ENCODE measurements at places on chromosomes 11 and 22.
A peak's percentile ranks its signal among the peaks of the same experiment; 100 is the strongest.

DNA sequence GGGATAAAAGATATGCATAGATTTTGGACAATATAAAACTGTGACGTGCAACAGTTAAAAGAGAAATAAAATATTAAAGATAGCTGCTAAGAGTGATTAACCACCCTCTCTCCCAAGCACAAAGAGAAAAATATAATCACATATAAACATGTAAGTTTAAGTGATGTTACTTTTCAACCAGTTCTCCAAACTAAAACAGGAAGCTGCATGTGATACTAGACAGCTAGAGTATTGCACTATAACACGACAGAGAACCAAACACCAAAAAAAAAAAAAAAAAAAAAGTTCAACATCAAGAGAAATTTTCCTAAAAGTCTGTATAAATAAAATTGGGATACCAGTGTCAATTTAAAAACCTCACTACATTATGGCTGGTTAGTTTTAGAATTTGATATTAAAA, 79.1 kb downstream of the PICALM start:
- no peak for DNase-seq

- DNase-seq = no peak
These were observed 24.2 kb upstream of the PPARA start for GRCh38 chr22:46125816-46126765.

- no peak for DNase-seq
These were observed 13.8 kb upstream of the PAMR1 start for GRCh38 chr11:35539256-35539655.

GRCh38 chr22:36052505-36052941, 23.9 kb upstream of the RBFOX2 start:
- no peak for DNase-seq

GRCh38 chr11:92397221-92397755, 172.7 kb downstream of the FAT3 start:
- DNase-seq = no peak

DNA sequence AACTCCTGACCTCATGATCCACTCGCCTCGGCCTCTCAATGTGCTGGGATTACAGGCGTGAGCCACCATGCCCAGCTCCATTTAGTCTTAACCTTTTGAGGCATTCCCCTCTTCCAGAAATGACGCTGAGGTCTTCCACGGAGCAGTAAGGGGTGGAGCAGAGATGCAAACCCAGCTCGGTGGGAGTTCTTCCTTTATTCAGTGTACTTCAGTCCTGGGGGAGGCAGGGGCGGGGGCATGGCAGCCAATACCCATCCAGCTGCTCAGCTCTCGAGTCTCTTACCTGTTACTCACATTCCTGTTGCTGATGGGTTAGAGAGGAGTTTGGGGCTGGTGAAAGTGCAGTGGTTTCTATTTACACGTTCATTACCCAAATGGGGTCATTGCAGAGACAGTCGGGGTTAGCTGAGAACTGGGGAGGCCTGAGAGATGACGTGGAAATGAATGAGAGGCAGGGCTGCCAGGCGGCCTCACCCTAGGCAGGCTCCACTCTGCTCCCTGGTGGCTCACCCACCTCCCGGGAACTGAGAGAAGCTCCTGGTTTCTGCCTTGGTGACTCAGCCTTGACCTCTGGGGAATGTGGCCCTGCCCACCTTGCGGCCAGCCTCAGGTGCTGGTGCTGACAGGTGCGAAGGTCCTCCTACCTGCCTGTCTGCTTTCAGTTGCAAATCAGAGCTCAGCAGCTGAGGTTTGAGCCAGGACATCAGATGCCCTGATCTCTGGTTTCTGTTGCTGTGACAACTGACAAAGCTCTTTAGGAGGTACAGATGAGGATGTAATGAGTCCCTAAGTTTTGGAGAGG, 13.4 kb upstream of the ST14 start:
- DNase-seq = no peak

DNA sequence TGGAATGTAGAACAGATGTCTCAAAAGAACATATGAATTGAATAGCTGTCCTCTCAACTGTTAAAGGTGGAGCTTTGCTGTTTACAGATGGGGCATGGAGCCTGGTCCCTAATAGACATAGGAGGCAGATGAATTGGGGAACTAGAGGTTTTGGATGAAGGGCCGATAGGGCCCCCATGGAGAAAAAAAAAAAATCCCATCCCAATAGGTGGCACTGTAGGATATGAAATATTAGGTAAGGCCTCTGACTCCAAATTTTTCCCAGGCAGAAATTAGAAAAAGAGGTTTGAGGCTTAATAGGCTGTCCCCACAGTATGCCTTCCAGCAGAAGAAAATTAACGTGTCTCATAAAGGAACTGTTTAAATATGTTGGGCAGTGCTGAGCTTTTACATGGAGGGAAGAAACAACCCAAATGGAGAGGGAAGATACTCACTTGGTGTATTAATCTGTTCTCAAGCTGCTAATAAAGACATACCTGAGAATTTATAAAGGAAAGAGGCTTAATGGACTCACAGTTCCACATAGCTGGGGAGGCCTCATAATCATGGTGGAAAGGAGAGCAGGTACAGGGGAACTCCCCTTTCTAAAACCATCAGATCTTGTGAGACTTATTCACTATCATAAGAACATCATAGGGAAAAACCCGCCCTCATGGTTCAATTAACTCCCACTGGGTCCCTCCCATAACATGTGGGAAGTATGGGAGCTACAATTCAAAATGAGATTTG, 30.1 kb upstream of the TMEM45B start:
- no peak for DNase-seq

GRCh38 chr11:130103296-130103814, 33.7 kb downstream of the APLP2 start:
- no peak for DNase-seq

DNA sequence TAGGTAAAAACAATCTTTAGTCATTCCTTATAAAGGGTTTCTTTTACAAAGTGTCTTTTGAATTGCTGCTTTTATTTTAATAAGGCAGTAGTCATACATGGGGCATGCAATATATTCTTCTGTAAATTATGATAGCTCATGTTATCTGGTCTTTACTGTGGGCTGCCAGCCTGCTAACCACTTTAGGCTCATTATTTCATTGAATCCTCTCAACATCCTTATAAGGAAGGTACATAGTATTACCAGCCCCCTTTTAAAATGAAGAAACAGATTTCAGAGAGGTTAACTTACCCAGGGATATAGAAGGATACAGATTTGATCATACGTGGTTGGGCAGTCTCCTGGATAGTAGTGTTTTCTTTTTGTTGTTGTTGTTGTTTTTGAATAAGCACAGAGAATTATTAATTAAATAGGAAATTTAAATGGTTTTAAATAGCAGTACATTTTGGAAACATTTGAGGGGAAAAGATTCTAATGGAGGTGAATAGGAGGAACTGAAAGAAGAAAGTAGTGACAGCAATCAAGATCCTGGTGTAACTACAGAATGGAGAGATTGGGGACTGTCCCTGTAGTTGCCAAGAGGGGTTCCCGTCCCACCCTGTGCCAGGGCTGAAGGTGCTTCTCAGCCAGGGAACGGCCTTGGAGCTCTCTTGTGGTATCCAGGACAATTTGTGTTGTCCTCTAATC, 21.0 kb downstream of the SPECC1L start:
- DNase-seq = no peak

DNA sequence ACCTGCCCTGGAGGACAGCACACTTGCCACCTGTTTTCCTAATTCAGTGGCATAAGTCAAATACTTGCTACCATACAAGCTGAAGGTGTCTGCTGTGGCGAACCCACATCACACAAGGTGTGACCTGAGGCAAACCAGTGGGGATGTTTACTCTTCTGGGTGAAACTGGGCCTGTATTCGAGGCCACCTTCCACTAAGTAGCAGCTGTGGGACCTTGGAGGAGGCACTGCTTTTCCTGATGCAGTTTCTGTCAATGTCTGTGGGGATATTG, 927.4 kb downstream of the BRD1 start:
- DNase-seq = no peak

GRCh38 chr11:64656862-64657261, 65.8 kb downstream of the SLC22A12 start:
- no peak for DNase-seq

GRCh38 chr22:42964994-42965699, 49.8 kb downstream of the PACSIN2 start:
- DNase-seq = no peak

GRCh38 chr11:121250843-121251242, 41.7 kb upstream of the SC5D start:
- no peak for DNase-seq

GRCh38 chr11:116928102-116928777, 90.8 kb upstream of the APOA1 start:
- DNase-seq = no peak

DNA sequence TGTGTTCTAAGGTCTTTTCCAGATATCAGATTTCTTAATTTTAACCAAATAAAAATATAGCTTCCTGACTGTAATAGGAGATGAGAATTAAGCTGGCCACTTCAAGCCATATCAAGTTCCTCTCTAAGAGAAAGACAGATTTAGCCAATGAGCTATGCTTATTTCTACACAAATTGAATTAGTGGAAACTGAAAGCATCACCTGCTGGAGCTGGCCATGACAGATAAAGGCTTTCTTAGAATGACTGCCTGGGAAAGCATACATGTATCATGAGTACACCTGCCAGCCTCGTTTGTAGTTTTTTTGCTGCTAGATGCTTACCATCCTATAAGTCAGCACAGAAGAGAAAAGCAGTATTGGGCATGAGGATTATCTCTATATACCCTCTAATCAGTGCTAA, 53.5 kb upstream of the DBX1 start:
- no peak for DNase-seq

- no peak for DNase-seq
These were observed 310.2 kb upstream of the ZC3H12C start for GRCh38 chr11:109783014-109783413.

GRCh38 chr11:81112718-81113117, 1620.9 kb downstream of the FAM181B start:
- no peak for DNase-seq

GRCh38 chr11:11239959-11240358, 113.1 kb downstream of the CSNK2A3 start:
- DNase-seq = no peak

DNA sequence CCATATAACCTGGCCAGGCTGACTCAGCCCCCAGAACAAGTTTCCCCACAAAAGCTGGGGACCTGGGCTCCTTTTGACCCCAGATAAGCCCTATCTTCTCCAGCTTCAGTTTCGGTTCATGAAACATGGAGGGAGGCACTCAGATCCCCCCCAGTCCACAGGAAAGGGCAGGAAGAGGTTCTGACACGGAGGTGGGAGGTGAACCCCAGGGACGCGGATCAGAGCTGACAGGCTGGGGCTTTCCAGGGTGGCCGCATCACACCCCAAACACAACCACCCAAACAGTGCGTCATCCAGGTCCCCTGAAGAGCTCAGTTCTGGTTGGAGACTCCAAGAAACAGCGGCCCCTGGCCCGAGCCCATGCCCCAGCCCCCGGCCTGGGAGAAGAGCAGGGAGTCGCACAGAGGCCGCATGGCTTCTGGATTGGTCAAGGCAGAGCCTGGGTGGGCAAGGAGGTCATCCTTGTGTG, 44.3 kb upstream of the A4GALT start:
- no peak for DNase-seq

GRCh38 chr11:33478111-33478573, 221.0 kb downstream of the HIPK3 start:
- DNase-seq = no peak

DNA sequence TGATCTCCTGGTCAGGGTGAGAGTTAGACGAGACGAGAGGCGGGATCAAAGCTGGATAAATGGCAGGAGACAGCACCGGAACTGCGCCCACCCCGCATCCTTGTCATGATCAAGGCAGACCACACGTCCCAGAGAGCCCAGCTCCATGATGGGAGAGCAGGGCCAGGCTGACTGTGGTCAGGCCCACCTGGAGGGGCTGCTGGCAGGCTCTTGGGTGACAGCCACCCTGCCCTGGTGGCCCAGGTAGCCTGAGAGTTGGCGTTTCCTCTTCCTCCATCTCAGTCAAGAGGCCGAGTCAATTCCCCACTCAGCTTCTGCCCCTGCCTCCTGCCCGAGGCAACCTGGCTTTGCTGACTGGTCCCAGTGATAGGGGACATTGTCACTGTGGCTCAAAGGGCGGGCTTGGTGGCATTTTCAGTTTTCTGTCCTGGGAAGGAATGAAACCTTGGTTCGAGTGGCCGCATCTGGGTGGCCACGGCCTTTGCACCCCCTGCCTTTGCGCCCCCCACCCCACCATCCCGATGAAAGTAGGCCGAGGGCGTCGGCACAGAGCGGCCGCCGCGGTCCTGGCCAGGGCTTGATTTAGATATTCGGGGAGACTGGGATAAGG, 60.8 kb upstream of the PPARA start:
- DNase-seq = peak; percentile 17

GRCh38 chr22:49730656-49731055, 97.0 kb downstream of the BRD1 start:
- DNase-seq = no peak

GRCh38 chr11:2277008-2277346, 6.6 kb upstream of the ASCL2 start:
- DNase-seq = no peak

DNA sequence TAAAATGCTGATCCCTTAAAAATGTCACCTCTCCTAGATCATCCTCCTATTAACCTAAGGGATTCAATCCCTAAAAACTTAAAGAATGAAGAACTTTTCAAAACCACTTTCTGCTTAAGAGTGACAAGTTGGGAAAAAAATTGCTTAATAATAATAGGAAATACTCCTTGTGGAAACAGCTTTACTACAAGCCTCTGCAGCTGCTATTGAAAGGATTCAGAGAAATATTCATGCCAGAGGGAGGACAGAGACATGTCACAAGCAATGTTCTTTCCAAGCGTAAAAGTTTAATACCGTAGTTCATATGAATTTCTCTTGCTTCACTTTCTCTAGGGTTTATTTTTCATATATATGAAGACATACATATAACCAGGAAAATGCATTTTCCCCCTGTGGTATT, 98.2 kb downstream of the ARHGAP20 start:
- no peak for DNase-seq

DNA sequence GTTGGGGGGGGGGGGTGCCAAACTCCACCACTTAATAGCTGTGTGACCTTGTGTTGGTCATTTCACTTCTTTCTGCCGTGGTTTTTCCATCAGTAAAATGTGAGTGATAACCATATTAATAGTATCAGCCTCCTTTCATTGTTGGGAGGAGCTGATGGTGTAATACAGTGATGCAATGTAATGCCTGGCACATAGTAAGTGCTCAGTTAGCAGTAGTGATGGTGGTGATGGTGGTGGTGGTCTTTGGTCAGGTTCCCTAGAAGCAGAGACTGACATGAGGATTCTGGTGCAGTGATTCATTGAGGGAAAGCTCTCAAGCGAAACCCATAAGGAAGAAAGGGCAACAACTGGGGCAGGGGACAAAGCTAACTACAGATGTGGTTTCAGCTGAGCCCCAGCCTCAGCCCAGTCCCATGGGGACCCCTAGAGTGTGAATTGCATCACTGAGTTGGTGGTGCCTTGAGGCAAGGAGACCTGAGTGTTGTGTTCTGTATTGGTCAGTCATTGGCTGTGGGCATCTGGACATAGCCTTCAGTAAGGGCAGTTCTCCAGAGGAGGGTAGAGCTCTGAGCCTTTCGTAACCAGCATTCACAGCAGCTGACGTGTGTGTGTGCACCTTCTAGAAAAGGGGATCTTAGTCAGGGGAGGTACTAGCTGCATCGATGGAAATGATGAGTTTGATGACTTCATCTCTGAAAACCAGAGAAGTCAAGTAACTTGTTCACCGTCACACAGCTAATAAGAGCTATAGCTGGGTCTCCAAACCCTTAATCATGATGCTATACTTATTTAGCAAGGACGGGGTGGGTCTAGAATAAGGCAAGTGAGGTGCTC, 93.6 kb upstream of the CRYBB3 start:
- no peak for DNase-seq
